ENCODE measurements at places on chromosomes 7 and 10.

- no peak for DNase-seq
Observed at GRCh38 chr10:97466755-97467154, 20.8 kb downstream of the ZDHHC16 start.

- DNase-seq = no peak
Observed at GRCh38 chr10:114026189-114027040, 17.3 kb upstream of the ADRB1 start.

DNA sequence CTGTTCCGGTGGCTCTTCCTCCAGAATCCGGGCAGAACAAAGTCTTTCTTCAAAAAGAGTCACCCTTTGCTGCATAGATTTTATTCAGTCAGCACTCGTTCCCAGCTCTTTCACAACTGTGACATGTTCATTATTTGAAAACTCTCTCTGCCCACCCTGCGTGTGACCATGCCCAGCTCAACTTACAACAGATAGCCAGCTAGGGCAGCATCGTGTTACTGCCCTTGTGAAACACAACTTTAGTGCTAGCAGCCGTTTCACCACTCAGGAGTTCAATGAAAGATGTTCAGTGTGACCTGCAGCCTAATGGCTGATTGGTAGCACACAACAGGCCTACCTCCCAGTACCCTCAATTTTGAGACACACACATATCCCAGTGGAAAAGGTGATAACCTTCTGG lies 57.9 kb downstream of the ZNF438 start:
- no peak for DNase-seq

DNA sequence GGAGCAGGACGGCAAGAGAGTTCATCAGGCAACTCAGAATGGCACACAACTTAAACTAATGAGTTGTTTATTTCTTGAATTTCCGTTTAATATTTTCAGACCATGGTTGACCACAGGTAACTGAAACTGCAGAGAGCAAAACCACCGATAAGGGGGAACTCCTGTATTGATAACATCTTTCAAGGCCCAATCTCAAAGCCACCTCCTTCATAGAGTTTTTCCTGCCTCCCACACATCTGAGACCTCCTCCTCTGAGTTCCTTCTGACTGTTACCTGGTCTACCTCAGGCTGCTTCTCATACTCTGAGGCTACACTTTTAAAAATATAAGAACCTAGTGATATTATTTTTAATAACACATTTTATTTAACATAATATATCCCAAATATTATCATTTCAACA lies 341.5 kb upstream of the NPVF start:
- DNase-seq = no peak

- no peak for DNase-seq
Observed at GRCh38 chr10:25082276-25083204, 66.1 kb downstream of the THNSL1 start.

GRCh38 chr10:12194752-12195271 lies 879 bp downstream of the NUDT5 start:
- DNase-seq = no peak

GRCh38 chr10:88115968-88116367 lies 252.5 kb downstream of the PTEN start:
- DNase-seq = no peak

DNA sequence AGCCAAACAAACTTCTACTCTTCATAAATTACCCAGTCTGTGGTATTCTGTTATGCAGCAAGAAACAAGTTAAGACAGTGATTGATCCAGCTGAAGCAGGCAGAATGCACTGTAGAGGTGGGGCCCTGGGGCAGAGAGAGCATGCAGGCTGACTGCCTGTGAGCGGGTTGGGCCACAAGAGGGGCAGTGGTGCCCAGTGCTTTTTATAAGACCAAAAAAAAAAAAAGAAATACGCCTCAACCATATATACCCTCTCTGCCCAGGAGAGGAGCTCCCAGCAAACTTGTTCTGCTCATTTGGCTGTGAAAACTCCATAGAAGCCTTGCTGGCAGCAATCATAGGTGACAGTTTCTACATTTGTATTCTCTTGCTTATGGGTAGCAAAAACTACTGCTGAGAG lies 104.7 kb downstream of the SORBS1 start:
- DNase-seq = no peak

GRCh38 chr10:62382831-62383230 lies 8.7 kb downstream of the ZNF365 start:
- DNase-seq = no peak

DNA sequence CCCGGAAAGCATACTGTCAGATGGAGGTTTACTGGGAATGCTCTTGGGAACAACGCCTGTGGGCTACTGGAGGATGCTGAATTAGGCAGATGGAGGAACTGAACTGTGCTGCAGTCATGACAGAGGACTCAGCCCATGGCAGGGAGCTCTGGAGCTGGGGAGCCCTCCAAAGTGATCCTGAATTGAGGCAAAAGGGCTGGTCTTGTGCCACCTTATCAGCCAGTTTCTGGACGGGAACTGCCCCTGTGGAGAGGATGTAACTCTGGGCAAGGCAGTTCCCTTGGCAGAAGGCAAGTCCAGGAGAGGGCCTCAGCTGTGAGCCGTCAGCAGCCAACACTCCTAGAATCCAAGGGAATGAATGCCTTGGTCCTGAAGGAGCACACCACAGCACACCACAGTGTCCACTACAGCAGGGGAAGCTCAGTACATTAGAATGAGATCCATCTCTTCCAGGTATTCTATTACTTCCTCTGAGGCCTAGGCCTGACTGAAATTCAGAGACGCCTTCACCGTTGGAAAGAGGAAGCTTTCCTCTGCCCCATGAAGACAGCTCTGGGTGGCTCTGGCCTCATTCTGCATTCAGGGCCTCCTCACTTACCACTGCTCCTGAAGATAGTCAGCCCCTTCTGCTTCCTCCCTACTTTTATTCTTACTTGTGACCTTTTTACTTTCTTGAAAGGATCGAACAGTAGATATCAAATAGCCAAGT lies 139.6 kb upstream of the GPR26 start:
- no peak for DNase-seq

DNA sequence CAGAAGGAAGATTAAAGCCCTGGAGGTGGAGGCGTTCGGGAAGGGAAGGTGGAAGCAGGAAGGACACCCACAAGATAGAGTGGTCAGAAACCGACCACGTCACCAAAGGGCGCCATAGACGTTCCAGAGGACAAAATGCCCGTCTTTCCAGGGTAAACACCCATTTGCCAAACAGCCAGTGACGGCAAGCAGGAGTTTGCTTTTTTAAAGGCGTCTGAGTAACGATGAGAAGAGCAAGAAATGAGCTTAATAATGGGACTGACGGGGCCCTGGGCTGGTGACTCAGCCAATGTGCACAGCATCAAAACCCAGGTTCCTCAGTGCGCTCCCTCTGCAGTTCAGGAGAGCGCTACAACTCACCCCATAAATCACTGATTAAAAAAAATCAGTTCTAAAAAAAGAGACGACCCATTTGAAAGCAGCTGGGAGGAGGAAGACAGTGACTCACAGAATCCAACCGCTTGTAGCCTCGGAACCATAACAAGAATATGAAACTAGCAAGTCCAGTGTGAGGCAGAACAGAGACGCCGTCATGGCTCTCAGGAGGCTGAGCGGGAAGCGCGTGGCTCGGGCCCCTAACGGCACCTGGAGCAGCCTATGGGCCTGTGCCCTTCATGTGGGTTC lies 5.9 kb downstream of the DIP2C start:
- no peak for DNase-seq

DNA sequence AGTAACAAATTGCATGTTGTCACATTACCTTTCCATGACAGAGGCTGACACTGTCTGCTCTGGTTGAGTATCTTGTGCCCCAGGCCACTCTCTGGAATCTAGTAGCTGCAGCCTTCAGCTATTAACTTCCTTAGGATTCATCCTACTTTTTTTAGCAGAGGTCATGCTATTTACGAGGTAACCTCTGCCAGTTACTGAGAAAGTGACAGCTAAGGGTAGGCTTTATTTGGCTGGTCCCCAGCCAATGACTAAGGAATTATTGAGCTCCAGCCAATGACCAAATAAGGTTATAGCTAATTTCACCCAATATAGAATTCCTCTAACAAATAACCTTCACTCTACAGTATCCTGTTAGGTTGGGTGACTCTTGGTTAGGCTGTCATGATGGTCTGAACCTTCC lies 1361.7 kb downstream of the XPNPEP1 start:
- DNase-seq = no peak

Measured in stimulated activated CD4-positive, alpha-beta T cell treated with anti-CD3 and anti-CD28 coated beads, Interleukin-15, amount 100 ng/mL, for 1 hour (primary cell).